Activated naive CD4-positive, alpha-beta T cell treated with Interleukin-2 at 50 U/mL for 16 hours (primary cell): ENCODE measurements at places on chromosomes 1 and 21.
A peak's percentile ranks its signal among the peaks of the same experiment; 100 is the strongest.

GRCh38 chr1:161198194-161198896 is 509 bp downstream of the ADAMTS4 start:
- DNase-seq, result no peak

GRCh38 chr1:92484472-92485380 is 2.0 kb downstream of the GFI1 start:
- DNase-seq, result peak; percentile 76

GRCh38 chr1:44086692-44087474 is 31.7 kb upstream of the KLF17 start:
- no peak for DNase-seq

DNA sequence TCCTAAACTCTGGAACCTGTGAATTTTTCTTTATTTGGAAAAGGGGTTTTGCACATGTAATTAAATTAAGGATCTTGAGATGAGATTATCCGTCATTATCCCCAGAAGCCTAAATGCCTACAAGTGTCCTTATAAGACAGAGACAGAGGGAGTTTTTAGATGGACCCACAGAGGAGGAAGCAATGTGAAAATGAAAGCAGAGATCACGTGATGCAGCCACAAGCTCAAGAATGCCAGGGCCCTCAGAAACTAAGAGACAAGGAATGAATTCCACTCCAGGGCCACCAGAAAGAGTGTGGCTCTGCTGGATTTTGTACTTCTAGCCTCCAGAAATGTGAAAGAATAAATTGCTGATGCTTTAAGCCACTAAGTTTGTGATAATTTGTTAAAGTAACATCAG is 183.6 kb upstream of the UBE2U start:
- DNase-seq, result no peak

- DNase-seq, result no peak
Measured at GRCh38 chr1:9846611-9847171, 22.9 kb upstream of the CLSTN1 start.

DNA sequence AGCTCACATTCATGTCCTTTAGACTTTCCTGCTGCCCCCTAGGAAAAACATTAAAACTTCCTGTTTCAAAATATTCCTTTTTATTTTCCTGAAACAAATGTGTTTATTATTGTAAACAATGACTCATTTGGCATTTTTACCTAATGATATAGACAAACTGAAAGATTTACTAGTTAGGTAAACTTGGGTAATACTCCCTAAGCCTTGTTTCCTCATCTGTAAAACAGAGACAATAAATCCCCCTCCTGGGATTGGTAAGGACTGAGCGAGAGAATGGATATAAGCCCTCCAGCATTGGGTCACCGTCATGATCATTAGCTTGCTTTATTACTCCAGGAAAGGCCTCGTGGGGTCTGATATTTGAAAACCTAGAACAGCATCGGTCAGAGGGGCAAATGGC is 59.8 kb downstream of the LPAR3 start:
- DNase-seq, result no peak

- DNase-seq, result peak; percentile 54
Measured at GRCh38 chr1:44810101-44810761, 1.9 kb downstream of the BTBD19 start.

- no peak for DNase-seq
Measured at GRCh38 chr1:162856260-162856659, 4.7 kb downstream of the CCDC190 start.

DNA sequence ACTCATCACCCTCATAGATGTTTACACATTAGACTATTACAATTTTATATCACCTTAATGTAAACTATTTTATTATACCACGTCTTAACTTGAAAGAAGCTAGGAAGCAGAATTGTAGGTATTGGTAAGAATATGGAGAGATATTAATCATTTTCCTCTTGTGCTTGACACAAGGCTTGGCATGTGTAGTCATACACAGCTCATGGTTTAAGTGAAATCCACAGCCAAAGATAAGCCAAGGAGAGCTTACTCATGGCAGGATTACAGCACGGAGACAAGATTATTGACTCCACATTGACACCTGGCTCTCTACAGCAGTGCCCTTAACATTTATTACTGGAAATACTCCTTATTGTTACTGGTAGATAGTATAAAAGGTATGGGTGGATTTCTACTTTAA is 68.4 kb upstream of the ADGRL4 start:
- no peak for DNase-seq

DNA sequence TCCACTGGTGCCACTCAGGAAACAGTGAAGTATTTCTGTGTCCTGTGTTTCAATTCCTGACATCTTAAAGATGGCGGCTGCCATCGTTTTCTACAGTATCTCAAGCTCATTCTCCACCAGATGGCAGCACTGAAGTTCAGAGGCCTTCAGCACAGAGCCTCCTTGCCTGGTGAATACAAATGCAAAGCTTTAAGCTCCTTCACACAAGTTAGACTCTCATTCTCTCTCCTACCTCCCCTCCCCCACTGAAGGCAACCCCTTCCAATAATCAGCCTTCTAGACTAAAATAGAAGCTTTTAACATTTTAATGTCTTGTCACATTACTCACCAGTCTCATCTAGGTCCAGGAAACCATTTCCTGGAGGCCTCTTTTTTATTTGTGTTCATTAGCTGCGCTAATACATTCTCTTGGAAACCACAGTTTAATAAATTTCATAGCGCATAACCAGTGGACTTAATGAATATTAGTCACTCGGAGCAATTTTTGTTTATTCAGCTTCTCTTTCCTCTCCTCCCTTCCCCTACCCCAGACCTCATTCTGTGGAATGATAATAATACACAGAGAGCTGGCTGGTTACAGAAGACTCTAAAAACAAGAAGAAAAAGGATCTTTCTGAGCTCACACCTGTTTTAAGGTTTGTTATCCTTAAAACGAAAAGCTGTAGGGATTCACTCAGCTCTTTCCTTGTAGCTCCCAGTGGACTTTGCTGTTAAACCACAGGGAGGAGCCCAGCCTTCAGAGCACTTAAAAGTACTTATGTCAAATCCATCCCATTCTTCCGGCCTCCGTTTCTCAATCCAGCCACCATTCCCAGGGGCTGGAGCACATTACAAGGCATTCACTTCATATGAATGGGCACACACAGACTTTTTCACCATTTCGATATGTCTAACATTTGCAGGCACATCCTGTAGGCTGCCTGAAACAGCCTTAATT is 384.9 kb downstream of the HLX start:
- peak; percentile 21 for DNase-seq

GRCh38 chr1:903721-904271 is 19.9 kb upstream of the SAMD11 start:
- no peak for DNase-seq

GRCh38 chr1:61141288-61142042 is 59.1 kb downstream of the NFIA start:
- no peak for DNase-seq

DNA sequence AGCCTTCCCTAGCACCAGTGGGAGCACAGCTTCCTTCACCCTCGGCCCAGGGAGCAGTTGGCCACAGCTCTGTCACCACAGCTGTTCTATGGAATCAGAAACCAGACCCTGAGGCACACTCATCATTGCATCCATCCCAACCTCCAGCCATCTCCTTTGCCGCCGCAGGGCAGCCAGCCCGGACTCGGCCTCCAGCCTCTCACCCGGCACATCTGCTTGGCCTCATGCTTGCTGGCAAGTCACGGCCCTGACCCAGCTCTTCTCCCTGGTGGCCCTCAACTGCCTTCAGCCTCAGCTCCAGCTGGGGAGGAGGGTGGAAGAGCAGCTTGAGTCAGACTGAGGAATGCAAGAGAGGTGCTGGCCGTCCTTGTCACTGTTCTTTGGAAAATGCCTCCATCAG is 59.8 kb downstream of the TOR1AIP2 start:
- DNase-seq, result no peak

GRCh38 chr1:47986761-47987200 is 10.4 kb downstream of the TRABD2B start:
- no peak for DNase-seq

DNA sequence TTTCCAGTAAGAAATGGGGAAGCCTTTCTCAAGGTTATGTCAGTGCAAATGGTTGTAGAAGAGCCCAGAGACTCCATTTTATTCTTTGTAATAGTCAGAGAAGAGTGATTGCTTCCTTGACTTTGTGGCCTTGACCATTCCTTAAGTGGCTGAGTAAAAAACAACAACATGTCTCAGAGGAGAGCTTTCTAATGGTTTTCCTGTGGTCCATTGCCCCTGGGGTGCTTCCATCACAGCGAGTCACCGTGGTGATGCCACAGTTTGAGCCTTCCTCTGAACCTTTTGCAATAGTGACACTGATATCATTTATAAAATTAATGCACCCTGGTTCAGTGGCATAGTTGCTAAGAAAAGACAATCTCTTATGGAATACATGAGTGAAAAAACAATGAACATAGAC is 38.6 kb downstream of the PAPPA2 start:
- DNase-seq, result no peak

DNA sequence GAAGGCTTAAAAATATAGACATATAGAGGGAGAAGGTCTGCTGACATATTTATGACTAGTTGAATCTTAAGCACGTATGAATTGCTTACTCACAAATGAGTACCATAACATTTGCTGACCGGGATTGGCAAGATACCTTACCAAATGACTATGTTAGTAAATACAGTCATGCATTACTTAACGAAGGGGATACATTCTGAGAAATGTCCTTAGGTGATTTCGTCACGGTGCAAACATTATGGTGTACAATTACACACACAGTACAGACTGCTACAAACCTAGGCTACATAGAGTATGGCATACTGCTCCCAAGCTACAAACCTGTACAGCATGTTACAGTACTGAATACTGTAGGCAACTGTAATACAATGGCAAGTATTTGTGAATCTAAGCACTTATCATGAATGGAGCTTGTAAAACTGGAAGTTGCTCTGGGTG is 19.4 kb upstream of the UBE2U start:
- no peak for DNase-seq

- no peak for DNase-seq
Measured at GRCh38 chr1:201740670-201741111, 88.3 kb upstream of the IPO9 start.

DNA sequence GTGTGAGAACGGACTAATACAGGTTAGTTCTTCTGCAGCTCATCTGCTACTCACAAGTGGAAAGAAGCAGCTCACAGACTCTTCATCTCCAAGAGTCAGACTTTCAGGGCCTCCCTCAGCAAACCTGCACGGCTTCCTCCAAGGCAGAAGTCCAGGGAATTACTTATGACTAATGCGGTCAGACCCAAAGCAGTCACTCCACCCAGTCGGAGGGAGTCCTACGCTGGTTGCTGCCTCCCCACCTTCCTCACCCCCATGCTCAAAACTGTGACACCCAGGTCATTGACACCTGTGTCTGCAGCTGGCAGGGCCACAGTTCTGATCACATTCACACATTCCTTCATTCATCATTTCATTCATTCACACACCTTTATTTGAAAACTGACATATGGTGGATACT is 38.4 kb upstream of the PRDM2 start:
- no peak for DNase-seq

DNA sequence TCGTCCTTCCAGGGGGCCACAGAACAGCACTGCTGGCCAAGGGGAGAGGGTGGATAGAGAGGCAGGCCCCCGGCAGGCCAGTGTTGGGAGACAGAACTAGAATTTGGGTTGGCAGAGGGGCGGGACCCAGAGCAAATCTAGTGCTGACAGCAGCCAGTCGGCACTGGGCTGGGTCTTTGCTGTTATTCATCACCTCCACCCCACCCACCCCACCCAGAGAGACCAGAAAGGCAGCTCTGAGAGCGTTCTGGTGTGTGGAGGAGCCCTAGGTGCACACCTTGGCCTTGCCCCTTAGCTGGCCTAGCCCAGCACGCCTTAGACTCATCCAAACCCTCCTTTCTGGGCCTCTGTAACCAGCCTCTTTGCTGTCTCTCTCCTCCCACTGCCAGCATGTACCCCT is 6.4 kb upstream of the PKP1 start:
- DNase-seq, result no peak

DNA sequence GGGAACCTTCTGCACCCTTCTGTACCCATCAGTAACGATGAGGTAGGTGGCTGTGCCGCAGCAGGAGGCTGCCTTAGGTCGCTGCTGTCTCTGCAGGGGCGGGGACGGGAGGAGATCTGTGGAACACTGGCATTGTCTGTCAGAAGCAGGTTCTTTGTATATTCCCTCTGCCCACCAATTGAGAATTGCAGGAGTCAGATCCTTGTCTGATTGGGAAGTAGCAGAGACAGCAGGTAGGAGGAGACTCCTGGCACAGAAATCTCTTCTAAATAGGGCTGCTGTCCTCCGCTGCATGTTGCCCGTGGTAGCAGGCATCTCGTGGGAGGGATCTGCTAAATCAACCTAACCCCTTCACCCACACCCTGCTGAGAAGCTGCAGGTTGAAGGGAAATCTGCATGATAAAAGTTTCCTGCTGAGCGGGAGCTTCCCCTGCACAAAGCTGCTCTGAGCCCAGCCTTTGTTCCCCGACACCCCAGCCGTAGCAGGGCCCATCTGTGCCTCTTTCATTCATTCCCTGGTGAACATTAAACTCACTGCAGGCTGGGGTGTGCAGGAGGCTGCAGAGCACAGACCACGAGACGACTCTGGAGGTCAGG is 15.9 kb downstream of the SARS1 start:
- DNase-seq, result no peak
